SW480 (cell line): ENCODE measurements at places on chromosomes 1 and 21.
A peak's percentile ranks its signal among the peaks of the same experiment; 100 is the strongest.

GRCh38 chr1:115529216-115529897, 112.4 kb upstream of the VANGL1 start:
- DNase-seq = no peak

DNA sequence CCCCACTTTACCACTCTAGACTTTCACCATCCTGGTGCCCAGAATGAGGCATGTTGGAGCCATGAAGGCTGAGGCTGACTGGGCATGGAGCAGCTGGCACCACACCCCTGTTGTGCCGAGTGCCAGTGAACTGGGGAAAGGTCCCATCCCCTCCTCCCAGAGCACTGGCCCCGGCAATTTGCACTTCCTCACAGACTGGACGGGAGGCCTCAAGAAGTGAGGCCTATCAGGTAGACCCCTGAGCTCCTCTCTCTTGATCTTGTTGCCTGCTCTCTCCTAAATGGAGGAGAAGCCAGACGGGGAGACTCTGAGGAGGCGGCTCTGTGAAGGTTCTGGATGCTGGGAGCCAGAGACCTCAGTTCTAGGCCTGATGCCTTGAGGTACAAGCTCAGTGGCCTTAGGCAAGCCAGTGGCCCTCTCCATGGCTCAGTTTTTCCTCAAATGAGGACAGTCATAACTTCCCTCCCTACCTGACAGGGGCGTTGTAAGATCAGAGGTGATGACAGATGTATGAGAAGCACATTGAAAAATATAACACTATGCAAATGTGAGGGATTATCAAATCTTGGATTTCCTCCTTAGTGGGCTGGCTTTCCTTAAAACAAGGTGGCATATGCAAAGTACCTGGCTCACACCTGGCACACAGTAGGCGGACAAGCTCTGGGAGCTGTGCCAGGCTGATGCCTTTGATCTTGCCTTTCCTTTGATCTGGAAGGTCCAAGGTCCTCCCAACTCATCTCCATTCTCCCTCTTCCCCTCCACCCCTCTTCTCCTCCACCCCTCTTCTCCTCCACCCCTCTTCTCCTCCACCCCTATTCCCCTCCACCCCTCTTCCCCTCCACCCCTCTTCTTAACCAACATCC, 6.7 kb downstream of the GRHL3 start:
- peak; percentile 46 for DNase-seq

DNA sequence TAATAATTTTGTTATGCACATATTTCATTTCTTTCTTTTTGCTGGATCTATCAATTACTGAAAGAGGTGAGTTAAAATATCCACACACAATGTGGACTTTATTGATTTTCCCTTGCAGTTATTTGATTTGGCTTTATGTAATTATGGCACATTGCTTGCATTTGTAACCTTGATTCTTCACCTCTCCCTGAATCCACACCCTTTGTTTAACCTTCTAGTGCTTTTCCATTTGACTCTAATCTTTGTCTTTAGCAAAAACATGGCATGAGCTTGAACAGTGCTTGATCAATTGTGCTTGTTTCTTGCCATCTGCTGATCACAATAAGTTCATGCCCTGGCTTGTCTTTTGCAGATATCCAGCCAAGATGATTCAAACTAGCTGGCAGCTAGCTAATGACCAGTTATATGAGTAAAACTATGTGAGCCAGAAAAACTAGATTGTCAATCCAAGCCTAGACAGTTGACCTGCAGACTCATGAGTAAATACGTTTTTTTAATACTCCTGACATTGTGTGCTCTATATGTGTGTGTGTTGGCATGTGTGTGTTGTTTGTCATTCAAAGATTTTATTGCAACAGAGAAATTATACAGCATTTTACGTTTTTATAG, 899.2 kb downstream of the NCAM2 start:
- DNase-seq = no peak

- DNase-seq = no peak
Measured at GRCh38 chr21:41641510-41641815, 125.4 kb downstream of the RIPK4 start.

- no peak for DNase-seq
Measured at GRCh38 chr1:46159516-46159915, 15.4 kb upstream of the TSPAN1 start.

DNA sequence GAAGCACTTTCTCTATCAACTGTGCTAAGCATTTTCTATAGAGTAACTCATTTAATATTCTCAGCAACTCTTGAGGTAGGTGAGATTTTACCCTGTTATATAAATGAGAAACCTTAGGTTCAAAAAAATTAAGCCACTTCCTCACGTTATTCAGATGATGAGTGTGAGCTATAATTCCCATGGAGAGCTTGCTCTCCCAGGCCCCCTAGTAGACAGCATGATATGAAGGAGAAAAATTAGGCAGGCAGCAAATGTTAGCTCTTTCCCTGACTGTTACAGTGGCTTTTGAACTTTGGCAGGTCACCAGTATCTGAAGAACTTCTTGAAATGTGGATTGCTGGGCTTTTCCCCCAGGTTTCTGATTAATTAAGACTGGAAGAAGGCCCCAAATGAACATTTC, 753.1 kb downstream of the NCAM2 start:
- peak; percentile 15 for DNase-seq

GRCh38 chr21:45594721-45595489, 48.6 kb upstream of the PCBP3 start:
- no peak for DNase-seq

GRCh38 chr1:55696181-55696754, 481.1 kb upstream of the USP24 start:
- DNase-seq = no peak

DNA sequence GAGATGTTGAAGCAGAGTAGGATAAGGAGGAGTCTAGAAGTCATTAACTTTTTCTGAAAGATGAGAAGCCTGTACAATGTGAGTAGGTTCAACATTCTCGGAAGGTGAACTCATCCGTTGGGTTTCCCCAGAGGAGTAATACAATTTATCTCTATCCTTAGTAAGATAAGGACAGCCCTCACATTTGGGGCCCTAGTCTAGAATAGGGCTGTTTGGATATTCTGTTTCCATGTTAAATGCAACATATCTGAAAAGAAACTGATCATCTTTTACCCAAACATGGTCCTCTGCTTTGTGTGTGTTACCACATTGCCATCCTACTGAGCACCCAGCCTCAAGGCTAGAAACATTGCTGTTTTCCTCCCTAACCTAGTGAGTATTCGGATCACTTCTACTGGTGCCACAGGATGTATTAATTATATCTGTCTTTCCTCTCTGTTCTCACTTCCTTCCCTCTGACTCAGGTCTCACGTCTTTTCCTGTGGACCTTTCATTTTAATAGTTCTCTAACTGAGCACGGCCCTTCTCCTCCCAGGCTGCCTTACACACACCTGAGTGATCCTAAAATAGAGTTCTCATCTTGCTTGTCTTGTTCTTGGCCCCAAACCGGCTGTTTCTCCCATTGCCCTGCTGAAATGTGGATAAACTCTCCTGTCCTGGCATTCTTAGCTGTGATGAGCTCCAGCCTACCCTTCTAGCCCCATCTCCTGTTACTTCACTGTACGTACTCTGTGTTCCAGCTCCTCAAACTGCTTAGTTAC, 91.7 kb downstream of the CDC14A start:
- DNase-seq = no peak

DNA sequence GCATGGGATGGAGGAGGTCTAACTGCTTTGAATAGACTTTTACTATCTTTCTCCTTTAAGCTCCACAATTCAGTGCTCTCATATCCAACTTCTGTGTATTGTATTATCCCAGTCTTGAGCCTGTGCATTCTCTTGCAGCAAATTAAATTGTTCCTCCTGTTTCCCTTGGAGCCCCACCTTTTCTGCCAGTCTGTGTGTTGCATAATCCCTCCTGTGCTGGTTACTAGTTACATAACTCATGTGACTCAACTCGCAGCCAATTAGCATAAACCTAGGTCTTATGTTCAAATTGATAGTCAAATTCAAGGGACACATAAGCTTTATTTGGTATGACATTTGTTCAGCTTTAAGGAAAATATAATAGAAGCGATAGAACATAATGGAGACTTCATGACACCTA, 1863.5 kb downstream of the MRPL39 start:
- DNase-seq = no peak

GRCh38 chr1:199083680-199084079, 444.8 kb downstream of the PTPRC start:
- DNase-seq = no peak

- no peak for DNase-seq
Measured at GRCh38 chr1:55468142-55468795, 253.1 kb upstream of the USP24 start.

DNA sequence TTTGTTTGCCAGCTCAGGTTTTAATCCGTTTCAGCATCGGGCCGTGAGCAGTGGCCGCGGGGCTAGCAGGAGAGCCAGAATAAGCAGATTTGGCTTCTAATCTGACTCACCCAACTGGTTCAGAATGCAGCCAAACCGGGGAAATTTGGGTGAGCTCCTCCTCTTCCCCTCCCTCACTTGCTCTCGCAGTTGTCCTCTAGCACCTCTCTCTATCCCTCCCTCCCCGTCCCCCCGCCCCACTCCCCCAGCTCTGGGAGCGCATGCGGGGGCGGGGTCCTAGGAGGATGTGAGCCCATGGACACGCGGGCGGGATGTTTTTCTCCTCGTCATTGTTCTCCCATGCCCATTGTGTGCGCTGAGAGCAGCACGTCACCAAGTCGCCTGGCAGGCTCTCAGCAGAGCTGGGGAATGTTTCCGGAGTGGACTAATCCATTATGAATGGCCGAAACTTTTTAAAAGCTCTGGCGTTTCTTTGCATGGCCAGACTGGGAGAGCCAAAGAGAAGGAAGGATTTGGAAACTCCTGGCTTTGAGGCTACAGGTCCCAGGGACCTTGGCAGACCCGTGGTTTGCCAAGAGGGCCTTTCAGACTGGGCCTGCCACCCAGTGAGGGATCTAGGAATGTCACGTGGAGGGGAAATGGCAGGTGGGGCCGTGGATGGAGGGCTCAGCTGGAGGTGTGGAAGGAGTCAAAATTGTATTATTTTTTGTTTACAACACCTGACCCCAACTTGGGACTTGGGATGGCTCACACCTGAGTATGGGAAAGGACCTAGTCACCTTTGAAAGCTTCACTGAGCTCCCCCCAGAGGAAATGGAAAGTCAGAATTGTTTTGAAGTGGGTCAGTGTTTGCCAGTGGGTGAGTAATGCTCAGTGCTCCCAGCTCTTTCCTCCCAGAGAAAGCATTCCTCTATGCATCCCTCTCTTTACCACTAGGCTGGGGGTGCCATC, 39.2 kb downstream of the CDK18 start:
- DNase-seq = no peak

DNA sequence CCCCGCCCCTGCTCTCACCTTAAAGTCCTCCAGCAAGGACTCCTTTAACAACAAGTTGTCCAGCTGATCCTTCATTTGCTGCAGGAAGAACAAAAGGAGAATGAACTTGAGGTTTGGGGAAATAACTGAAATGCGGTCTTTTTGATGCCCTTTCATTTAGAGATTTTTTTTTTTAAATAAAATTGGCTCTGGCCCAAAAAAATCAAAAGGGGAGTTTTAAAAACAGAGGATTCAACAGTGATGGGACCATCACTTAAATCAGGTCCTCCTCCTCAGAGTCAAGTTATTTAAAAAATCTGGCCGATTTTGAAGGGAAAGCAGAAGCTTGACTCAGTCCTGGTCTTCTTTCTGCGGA, 742 bp downstream of the IL19 start:
- DNase-seq = no peak

GRCh38 chr1:17173217-17173616, 31.7 kb upstream of the PADI1 start:
- DNase-seq = no peak

DNA sequence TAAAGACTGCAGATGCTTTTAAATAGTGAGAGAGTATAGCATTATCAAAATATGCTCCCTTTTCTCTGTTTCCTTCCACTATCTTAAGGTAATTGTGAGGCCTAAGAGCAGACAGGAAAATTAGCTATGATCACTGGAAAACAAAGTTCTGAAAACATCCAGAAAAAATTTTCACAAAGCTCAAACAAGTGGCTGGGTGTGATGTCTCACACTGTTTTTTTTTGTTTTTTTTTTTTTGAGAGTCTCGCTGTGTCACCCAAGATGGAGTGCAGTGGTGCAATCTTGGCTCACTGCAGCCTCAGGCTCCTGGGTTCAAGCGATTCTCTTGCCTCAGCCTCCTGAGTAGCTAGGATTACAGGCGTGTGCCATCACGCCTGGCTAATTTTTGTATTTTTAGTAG, 7.2 kb downstream of the WDTC1 start:
- no peak for DNase-seq

GRCh38 chr1:6126028-6126427, 54.1 kb downstream of the CHD5 start:
- no peak for DNase-seq

DNA sequence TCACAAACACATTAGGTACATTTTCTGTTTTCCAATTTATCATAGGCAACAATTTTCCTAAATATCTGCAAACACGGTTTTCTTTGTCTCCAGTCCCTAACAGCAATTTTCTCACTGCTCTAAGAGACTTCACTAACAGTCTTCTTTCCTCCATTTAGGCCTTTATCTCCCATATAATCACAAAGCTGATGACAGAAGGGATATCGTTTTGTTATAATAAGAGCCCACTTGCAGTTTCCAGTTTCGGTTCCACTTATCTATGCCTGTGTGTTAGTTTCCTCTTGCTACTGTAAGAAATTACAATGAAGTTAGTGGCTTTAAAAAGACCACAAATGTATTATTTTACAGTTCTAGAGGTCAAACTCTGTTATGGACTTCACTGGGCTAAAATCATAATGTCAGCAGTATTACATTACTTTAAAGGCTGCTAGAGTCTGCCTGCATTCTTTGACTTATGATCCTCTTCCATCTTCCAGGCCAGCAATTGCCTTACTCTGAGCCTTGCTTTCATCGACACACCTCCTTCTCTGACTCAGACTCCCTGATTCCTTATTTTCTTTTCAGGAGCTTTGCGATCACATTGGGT, 549.3 kb downstream of the NCAM2 start:
- no peak for DNase-seq

- no peak for DNase-seq
Measured at GRCh38 chr1:212944229-212944901, 6.0 kb upstream of the VASH2 start.

- no peak for DNase-seq
Measured at GRCh38 chr1:98331243-98331642, 330.3 kb upstream of the SNX7 start.

- DNase-seq = no peak
Measured at GRCh38 chr1:241637604-241638003, 2.6 kb downstream of the CHML start.

DNA sequence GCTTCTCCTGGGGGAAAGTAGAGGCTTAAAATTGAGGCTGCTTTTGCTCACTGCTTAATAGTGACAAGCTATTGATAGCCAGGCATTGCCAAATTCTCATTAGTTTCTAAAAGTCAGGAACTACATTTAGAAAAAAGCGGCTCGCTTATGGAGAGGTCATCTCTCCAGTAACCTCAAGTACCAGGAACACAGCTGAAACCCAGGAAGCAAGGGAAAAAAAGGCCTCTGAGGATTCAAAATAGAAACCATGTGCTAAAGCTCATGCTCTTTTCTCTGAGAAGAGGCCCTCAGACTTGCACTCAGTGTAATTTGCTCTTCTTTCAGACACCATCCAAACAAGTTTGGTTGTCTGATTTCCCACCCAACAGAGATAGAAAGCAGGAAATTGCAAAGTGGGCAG, 261.4 kb upstream of the USP25 start:
- no peak for DNase-seq

- no peak for DNase-seq
Measured at GRCh38 chr1:227214207-227214606, 104.1 kb downstream of the CDC42BPA start.

GRCh38 chr1:198542632-198543031, 2.2 kb upstream of the ATP6V1G3 start:
- no peak for DNase-seq
